ENCODE measurements at places on chromosomes 3 and 15. TPM values are rescaled to one million over a fixed set of nuclear protein-coding genes. Genes with fewer than 3 reads are reported as not detected.
A peak's percentile ranks its signal among the peaks of the same experiment; 100 is the strongest.

The C2CD4A gene
- total RNA-seq: not detected

The PYGO1 gene
- total RNA-seq: 6.3 TPM

The TTLL13 gene
- total RNA-seq: not detected

The HTR3E gene
- not detected for total RNA-seq

The SLC28A1 gene
- 0.12 TPM for total RNA-seq

The IMPG2 gene
- 0.43 TPM for total RNA-seq

The CCDC13 gene
- 0.35 TPM for total RNA-seq

The OXTR gene
- total RNA-seq: 0.47 TPM

The VGLL3 gene
- 13.0 TPM for total RNA-seq

The TERC gene
- total RNA-seq: 53.6 TPM

The GOLGA8S gene
- total RNA-seq: 0.33 TPM

The LEKR1 gene
- 0.20 TPM for total RNA-seq

The ADAMTSL3 gene
- total RNA-seq: 21.2 TPM

The CCR3 gene
- total RNA-seq: not detected

The CCDC39 gene
- not detected for total RNA-seq

The CPN2 gene
- total RNA-seq: not detected

The PLAAT1 gene
- total RNA-seq: 11.2 TPM

The CCR5 gene
- not detected for total RNA-seq

The IQCF5 gene
- total RNA-seq: not detected

The GPR62 gene
- 0.82 TPM for total RNA-seq

The GXYLT2 gene
- 31.7 TPM for total RNA-seq

DNA sequence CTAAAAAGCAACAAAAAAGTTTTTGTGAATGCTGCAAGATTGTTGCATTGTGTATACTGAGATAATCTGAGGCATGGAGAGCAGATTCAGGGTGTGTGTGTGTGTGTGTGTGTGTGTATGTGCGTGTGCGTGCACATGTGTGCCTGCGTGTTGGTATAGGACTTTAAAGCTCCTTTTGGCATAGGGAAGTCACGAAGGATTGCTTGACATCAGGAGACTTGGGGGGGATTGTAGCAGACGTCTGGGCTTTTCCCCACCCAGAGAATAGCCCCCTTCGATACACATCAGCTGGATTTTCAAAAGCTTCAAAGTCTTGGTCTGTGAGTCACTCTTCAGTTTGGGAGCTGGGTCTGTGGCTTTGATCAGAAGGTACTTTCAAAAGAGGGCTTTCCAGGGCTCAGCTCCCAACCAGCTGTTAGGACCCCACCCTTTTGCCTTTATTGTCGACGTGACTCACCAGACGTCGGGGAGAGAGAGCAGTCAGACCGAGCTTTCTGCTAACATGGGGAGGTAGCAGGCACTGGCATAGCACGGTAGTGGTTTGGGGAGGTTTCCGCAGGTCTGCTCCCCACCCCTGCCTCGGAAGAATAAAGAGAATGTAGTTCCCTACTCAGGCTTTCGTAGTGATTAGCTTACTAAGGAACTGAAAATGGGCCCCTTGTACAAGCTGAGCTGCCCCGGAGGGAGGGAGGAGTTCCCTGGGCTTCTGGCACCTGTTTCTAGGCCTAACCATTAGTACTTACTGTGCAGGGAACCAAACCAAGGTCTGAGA, 4.7 kb downstream of the BHLHE40 start:
- peak; percentile 84 for DNase-seq

- no peak for DNase-seq
Measured at GRCh38 chr3:172914854-172915253, 164.3 kb downstream of the ECT2 start.

- no peak for DNase-seq
Measured at GRCh38 chr3:179015551-179016020, 56.0 kb downstream of the ZMAT3 start.

- DNase-seq: no peak
Measured at GRCh38 chr15:94097552-94097951, 133.8 kb upstream of the MCTP2 start.

GRCh38 chr15:74409225-74409624, 24.5 kb downstream of the SEMA7A start:
- DNase-seq: no peak

DNA sequence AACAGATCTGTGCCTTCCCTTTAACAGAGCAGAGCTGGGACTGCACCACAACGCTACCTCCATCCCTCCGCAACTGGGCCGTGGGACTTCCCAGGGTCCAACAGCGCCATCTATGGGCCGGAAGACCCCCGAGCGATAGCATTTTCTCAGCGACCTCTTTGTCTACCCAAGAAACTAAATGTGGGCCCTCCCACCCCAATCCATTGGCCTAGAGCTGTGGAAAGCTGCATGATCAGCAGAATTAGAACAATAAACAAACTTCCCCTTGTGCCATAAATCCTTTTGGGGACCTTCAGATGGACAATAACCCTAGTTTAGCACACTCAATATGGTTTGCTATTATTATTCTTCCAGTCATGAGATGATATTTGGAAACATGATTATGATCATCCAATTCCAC, 74.8 kb upstream of the NTRK3 start:
- no peak for DNase-seq

DNA sequence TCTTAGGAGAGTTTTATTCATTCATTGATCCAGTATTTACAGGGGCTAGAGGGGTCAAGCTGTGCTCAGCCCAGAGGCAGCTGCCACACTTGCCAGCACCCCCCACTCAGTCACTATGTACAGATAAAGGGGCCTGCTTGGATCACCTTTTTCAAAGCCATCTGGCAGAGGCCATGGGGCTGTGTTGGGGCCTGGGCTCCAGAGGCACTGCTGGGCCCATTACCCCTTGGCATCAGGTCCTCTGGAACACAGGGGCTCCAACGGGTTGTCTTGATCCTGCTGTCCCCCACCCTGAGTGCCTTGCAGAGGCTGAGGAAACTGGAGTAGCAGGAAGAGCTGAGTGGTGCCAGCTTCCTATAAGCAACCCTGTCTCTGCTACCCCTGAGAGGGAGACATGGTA, 43.9 kb downstream of the SEMA3G start:
- DNase-seq: no peak

DNA sequence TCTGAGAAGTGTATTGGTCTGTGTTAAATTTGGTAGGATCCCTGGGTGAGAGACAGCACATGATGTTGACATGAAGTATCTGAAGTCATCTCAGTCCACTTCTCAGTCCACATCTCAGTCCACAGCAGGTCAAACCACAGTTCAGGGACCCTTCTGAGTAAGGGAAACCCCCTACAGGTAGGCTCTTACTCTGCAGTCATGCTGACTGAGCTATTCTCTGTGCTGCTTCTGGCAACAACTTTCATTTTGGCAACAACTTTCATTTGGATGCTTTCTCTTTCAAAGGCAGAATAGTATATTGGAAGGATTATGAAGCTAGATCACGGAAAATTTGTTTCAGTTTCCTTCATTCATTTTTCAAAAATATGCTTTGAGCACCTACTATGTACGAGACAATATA, 178.2 kb upstream of the GOLIM4 start:
- no peak for DNase-seq

- DNase-seq: peak; percentile 89
Measured at GRCh38 chr3:14144423-14145075, 19.7 kb downstream of the TMEM43 start.

DNA sequence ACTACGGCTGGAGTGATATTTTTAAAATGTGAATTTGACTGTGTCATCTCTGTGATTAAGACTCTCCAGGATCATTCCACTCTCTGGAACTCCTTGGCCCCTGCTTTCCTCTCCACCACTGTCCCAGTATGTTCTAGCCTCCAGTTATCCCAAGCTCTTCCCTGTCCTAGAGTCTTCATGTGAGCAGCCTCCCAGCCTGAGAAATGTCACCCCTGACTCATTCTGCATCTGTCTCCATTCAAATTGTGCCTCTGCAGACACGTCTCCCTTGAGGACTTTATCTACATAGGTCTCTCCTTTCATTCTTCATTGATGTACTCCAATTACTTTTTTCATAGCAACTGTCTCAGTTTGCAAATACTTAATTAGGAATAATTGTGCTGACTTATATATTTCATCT, 317.7 kb upstream of the ADAMTS9 start:
- no peak for DNase-seq

DNA sequence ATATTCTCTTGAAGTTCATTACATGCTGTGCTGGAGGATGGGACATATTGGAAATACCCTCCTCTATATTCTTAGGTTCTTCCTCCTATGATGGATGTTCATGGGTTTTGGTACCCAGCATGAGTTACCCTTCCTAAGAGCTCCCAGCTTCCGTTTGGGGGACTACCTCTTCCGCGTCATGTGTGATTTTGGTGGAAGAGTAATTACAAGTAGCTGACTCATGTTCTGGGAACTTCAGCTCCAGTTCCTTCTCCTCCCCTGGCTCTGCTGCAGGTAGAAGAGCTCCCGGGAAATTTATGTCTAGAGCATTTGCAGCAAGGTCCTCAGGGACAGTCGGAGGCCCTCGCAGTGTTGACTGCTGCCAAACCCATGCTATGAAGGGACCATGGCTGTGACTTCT, 208.8 kb upstream of the IL12A start:
- no peak for DNase-seq

- no peak for DNase-seq
Measured at GRCh38 chr15:51576911-51577500, 45.6 kb downstream of the DMXL2 start.

GRCh38 chr3:159008401-159008800, 206.5 kb downstream of the MFSD1 start:
- DNase-seq: no peak

- DNase-seq: no peak
Measured at GRCh38 chr15:99421172-99421656, 144.6 kb upstream of the MEF2A start.

- DNase-seq: peak; percentile 86
Measured at GRCh38 chr3:69784954-69785514, 45.8 kb downstream of the MITF start.

DNA sequence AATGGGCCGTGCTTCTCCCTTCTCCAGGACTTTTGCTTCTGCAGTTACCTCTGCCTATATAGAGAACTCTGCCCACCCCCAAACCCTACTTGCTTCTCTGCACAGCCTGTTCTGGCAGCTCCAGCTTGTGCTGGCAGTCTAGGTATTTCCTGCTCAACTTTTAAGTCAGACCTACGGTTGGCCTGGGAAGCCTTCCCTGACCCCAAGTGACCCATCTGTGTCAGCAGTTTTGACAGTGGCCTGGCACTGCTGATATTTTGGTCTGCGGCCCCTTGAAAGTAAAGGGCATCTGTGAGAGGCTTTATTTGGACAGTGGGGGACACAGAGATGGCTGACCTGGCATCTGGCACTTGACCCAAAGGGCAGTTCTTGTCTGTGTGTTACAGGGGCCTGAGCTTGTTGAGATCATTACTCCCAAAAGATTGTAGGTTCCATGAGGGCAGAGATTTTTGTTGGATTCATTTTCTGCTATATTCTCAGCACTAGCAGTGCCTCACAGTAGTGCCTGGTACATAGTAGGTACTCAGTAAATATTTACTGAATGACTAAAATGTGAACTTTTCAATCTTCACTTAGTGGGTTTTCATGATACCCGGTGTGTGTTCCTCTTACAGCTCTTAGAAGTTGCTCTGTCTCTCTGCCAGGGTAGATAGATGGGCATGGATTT, 55.2 kb upstream of the TRAK1 start:
- peak; percentile 58 for DNase-seq

DNA sequence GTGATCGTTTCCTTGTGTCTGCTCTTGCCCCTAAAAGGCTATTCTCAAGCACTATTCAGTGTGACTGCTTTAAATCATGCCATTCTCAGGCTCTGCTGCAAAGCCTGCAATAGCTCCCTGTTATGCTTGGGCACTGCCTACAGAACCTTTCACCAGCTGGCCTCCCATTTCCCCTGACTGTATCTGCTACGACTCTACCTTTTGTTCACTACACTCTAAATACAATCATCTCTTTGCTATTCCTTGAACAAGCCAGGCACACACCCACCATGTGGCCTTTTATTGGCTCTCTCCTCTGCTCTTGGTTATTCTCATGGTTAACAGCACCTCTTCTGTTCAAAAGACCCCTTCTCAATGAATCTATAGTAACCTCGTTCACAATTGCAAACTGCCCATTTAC, 29.6 kb upstream of the FNDC3B start:
- no peak for DNase-seq

GRCh38 chr3:168116279-168116678, 20.6 kb upstream of the GOLIM4 start:
- DNase-seq: peak; percentile 76

GRCh38 chr3:124995460-124995994, 60.3 kb downstream of the HEG1 start:
- DNase-seq: peak; percentile 68

DNA sequence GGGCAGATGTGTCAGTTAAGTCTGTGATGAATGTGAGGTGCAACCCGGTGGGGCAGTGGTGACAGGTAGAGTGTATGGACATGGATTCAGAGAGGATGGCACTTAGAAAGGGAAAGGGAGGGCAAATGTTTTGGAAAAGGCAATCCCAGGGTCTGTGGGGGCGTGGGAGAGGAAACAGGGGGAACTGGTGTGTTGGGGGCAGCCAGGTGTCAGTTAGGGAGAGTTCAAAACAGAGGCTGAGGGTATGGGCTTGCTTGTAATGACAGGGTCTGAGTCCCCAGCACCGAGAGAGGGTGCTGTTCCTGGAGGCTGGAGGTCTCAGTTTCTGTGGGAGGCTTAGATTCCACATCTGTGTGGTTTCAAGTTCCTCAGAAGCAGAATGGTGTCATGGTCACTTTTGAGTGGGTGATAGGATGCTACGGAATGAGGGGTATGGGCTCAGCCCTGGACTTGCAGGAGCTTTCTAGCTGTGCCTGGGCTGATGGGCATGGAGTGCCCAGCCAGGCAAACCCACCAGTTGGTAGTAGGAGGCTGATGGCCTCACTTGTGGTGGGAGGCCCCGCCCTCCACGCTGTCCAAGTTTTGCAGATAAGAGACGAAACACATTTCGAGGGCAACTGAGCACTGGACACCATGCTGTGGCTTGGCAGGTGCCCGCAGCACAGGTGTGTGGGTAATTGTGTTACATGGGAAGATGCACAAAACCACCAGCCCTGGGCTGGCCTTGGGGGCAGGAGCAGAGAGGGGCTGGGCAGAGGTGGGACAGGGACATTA, 209.4 kb downstream of the RPLP1 start:
- no peak for DNase-seq

DNA sequence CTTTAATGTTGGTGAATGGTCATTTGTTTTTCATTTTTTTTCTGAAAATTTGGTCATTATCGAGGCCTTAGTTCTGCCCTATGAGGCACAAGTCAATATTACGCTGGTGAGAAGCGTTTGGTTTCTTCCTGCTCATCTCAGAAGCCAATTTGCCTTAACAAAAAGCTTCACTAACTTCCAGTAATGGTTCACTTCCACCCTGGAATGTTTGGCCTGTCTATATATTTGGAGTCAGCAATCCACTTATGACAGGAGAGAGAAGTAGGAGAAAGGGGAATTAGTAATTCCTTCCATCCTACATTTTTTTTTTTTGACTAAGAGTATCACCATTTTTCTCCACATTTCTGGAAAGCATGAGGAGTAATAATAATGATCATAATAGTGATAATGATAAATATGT, 124.4 kb downstream of the DIPK2A start:
- DNase-seq: no peak

- no peak for DNase-seq
Measured at GRCh38 chr15:77596821-77597803, 35.6 kb downstream of the LINGO1 start.

GRCh38 chr3:51888463-51889105, 13.2 kb upstream of the IQCF5 start:
- no peak for DNase-seq

Data from right atrium auricular region (tissue), 2 donors.